Activated CD8-positive, alpha-beta memory T cell treated with anti-CD3 and anti-CD28 coated beads for 24 hours (primary cell): ENCODE measurements at places on chromosomes 5 and 9.

- DNase-seq: no peak
These were observed 727 bp upstream of the GLIPR2 start for GRCh38 chr9:36135741-36136271.

- DNase-seq: peak; percentile 77
These were observed 1.0 kb downstream of the AQP3 start for GRCh38 chr9:33446240-33446945.

DNA sequence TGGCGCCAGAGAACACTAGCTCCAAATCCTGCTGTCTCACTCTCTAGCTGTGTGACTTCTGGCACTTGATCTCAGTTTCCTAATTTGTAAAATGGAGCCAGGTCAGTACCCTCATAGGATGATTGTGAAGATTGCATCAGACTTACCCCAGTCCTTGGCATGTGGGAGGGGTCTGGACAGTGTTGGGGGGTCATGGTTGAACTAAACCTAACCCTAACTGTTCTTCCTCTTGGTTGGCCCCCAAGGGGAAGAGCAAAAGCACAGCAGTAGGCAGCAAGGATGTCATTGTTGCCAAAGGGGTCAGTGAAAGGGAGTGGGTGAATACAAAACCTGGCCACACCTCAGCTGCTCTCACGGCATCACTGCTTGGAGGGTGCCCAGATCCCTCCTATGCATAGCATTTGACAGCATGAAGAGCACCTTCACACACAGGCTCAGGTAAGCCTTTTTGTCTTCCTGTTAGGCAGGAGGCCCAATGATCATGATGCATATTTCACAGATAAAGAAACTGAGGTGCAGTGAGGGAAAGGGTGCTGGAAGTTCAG is 15.7 kb upstream of the CXCL14 start:
- no peak for DNase-seq

- DNase-seq: no peak
These were observed 96.7 kb upstream of the GRHPR start for GRCh38 chr9:37325778-37326177.

GRCh38 chr9:31759703-31760102 is 624.7 kb upstream of the ACO1 start:
- no peak for DNase-seq

- DNase-seq: no peak
These were observed 133.3 kb downstream of the FAM174A start for GRCh38 chr5:100668511-100668910.

DNA sequence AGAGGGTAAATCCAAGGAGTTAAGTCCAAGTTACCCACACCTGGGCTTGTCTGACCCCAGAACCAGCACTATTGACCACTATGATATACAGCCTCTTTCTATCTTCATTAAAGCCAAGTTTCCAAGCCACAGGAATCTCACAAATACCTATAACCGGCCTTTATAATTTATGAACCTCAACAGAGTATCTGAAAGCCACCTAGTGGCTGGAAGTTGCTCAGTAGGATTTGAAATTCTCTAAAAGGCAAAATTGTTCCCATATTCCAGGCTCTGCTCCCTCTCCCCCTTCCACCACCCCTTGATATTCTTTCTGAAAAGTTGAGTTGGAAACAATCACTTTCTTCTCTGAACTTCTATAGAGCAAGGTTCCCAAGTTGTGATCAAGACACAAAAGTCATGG is 106.4 kb upstream of the GPR151 start:
- DNase-seq: no peak

- no peak for DNase-seq
These were observed 394.2 kb downstream of the IRX2 start for GRCh38 chr5:2357309-2357708.

DNA sequence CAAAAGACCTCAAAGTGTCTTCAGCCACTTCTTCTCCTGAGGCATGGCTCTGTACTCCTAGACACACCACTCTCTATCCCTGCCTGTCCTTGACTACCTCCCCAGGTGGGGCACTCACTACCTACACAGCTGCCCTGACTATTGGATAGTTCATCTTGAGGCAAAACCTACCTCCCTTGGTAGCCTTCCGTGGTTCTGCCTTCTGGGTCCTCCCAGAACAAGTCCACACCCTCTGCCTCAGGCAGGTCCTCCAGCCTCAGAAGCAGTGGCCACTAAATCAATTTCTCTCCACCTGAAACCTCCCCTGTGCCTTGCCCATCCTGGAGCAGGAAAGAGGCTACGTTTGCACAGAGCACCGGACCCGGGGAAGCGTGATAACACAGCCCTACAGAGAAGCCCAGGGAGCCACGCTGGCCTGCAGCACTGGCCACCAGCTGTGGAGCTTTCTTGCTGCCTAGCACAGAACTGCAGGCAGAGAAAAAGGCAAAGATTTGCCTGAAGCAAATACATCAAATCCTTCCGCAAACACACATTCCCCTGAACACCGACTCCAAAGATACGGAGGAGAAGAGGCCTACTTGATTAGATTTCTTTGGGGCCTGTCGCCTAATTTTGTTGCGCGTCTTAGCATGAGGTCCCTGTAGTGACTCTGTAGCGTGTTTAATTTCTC is 141.8 kb downstream of the C9orf50 start:
- DNase-seq: no peak

DNA sequence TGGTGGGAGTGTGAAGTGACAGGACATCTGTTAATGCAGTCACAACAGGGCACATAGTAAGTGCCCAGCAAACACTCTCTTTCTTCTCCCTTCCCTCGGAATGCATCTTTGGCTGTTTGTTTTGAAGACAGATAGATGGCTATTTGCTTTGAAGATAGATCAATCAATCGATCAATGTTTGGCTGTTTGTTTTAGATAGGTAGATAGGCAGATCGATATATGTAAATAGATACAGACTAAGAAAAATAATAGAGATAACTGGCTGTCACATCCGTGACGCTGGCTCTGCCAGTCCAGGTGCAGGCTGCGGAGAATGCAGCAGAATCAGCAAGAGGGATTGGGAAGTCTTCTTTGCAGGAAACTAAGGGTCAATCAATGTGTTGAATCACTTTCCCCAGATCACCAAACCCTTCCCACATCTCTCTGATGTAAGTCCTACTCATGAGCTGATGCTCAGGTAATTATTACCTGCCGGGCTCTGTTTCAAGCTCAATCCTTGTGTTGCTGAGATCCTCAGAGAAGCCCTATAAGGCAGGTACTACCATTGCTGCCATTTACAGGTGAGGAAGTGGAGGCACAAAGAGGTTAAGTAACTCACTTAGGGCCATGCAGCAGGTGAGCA is 60.8 kb downstream of the ERGIC1 start:
- no peak for DNase-seq

- DNase-seq: no peak
These were observed 11.6 kb downstream of the CDH9 start for GRCh38 chr5:27026801-27027200.

GRCh38 chr5:169695919-169696490 is 58.9 kb downstream of the DOCK2 start:
- DNase-seq: no peak

DNA sequence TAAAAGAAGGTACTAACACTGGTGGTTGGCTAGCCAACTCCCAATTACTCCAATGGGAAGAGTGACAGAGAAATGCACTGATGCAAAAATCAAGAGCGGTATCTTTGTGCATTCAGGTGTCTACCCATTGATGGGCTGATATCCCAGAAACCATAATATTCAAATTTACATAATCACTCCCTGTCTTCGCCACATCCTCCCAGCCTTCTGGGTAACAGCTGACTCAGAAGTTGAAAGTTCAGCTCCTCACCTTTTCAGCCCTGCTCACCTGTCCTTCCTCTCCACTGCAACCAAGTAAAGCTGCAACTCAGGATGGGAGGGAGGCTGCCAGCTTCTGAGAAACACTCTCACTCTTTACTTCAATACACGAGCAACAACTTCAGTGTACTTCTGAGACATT is 6.9 kb downstream of the SUSD1 start:
- no peak for DNase-seq

DNA sequence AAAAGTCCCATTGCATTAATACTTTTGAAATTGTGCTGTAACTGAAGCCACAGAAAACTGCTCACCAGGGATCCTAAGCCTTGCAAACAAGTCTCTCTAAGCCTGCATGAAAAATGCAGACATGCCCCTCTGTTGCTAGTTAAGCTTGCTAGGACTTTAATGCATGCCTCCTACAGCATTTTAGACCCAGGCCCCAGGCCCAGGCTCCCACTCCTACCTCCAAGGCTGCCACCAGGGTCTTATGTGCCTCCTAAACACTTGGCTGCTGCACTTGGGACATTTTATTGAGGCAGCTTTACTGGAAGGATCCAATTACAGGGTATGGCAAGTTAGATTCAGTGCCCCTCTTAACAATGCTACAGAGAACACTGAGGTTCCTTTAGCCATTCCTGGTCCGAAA is 467.3 kb upstream of the CLINT1 start:
- no peak for DNase-seq

DNA sequence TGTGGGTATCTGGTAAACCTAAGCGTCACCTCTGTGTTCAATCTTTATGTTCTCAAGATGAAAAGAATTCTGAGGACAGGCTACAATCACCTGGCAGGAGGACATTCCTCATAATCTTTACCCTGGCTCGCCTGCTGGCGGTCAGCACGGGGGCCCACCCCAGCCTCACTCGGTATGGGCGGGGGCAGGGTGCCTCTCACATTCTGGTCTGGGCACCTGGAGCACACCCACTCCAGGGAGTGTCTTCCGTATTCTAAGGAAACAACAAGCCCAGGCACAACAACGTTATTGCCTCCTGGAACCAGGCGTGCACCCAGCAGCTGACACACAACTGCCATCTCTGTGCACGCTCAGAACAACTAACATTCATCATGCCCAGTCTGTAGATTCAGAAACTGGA is 179.8 kb downstream of the ROR2 start:
- no peak for DNase-seq

GRCh38 chr5:1736889-1737711 is 62.5 kb downstream of the MRPL36 start:
- peak; percentile 52 for DNase-seq

- DNase-seq: no peak
These were observed 106.8 kb upstream of the FBXL7 start for GRCh38 chr5:15393146-15393545.

- DNase-seq: no peak
These were observed 7.6 kb downstream of the MLLT3 start for GRCh38 chr9:20614602-20615216.

DNA sequence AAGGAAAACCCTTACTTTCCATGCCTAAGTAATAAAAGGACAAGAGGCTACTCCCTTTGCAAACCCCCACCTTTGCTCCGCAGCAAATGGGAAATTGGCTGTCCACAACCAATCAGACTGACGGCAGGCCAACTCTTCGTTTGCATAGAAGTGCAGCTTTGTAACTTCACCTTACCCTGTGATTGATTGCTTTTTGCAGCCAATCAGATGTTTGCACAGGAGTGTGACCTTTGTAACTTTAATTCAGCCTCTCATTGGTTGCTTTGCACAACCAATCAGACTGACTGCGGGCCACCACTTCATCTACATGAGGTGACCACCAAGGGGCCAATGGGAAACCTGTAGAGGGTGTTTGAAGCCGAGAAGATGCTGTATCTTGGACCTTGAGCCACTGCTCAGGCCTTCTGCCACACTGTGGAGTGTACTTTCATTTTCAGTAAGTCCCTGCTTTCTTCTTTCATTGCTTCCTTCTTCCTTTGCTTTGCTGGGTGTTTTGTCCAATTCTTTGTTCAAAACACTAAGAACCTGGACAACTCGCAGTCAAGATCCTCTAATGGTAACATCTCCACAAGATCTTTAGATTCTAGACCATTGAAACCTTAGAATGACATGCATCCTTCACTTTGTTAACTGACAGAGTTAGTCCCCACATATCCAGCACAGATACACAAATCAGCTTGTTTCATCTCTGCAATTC is 51.3 kb upstream of the FREM1 start:
- no peak for DNase-seq

GRCh38 chr9:135969064-135969683 is 8.0 kb upstream of the UBAC1 start:
- no peak for DNase-seq

DNA sequence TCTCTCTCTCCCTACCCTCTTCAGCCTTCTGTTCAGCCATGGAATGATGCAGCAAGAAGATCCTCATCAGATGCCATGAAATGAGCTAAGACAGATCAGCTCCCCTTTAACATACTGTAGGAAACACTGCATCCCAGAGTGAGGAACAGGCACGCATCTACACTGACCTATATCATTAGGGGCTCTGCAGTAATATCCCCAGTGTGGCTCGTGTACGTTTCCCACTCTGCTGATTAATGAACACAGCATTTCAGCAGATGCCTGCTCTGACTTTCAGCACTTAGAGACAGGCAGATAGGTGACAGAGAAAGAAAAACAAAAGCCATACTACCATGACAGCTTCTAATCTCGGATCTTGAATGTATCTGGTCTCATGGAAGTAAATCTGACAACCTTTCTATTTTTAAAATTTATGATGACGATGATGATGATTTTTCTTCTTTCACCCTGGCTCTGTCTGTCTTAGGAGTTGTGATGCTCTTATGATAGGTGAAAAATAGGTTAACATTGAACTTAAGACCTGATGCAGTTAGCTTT is 750.3 kb downstream of the CDH12 start:
- DNase-seq: no peak

GRCh38 chr5:19903611-19904010 is 84.4 kb downstream of the CDH18 start:
- no peak for DNase-seq

DNA sequence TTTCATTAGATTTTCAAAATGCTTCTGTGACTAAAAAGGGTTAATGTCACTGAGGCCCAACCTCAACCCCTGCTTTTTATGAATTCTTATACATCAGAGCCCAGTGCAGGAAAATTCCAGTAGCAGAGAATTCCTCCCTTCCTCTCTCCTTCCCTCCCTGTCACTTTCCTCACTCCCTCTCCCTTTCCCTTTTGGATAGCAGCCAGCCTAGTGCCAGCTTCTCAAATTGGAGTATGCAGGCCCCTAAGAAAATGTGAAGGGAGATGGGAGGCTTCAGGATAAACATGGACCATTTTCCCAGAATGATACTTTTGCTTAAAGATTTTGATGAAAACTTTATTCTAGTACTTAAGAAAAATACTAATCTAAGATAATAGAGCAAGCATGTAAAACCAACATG is 507.4 kb downstream of the KDM4C start:
- no peak for DNase-seq

DNA sequence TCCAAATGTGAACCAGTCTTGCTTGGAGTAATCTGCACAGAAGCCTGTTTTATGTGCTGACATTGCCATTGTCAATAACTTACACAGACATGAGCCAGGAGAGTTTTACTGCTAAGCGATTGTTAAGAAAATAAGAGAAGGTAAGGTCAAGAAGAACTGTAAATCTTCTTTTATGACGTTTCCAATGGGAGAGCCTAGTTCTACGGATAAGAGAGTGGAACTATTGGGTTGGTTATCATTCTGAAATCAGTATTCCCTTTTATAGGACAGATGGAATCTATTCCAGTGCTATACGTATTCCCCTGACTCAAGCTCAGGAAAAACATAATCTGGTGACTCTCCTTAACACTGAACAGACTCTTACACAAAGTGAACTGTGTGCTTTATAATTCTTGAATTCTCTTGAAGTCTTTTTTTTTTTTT is 137.9 kb upstream of the OTULINL start:
- DNase-seq: no peak

DNA sequence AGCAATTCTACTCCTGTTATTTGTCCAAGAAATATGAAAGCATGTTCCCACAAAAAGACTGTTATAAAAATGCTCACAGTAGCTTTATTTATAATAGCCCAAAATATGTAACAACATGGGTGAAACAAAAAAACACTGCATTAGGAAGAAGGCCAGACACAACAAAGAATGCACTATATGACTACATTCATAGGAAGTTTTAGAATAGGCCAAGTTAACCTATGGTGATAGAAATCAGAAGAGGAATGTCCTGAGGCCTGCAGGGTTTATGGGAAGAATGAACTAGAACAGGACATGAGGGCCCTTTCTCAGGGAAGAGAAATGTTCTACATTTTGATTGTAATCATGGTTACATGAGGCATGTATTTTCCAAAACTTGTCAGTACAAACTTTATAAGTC is 24.7 kb upstream of the TAS2R1 start:
- DNase-seq: no peak
